Kidney epithelial cell (primary cell): ENCODE measurements at places on chromosomes 13 and 19.

GRCh38 chr19:45607071-45608029 lies 5.3 kb upstream of the GPR4 start:
- DNase-seq, result no peak

GRCh38 chr13:100836711-100837110 lies 162.1 kb upstream of the TMTC4 start:
- DNase-seq, result no peak

- no peak for DNase-seq
Observed at GRCh38 chr19:44644402-44645016, 799 bp downstream of the PVR start.

DNA sequence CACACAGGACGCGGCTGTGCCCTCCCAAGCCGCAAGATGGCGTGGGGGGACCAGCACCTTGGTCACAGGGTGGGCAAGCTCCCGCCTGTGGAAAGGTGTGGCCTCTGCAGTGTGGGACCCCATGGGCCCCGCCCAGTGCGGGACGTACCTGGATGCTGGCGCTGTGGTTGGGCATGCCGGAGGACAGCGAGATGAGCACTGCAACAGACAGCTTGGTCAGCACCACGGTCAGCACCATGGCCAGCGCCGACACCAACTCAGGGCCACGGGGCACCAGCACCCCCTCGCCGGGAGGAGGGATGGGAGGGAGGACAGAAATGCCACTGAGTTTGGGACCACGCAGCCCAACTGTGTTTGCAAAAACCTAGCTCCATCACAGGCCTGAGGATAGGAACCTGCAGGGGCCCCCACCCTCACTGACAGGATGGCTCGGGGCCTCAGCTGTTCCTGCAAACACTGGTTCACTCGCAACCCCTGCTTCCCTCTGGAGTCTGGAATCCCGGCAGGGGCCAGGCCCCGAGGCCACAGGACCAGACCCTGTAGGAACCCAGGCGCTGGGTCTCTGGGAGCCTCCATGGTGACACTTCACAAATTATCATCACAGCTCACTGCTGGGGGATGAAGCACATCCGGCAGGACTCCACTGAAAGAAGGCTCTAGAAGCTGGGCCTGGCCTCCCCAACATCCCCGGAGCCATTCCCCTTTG lies 27.1 kb downstream of the IZUMO4 start:
- no peak for DNase-seq

- DNase-seq, result no peak
Observed at GRCh38 chr13:111547726-111548273, 227.4 kb downstream of the TEX29 start.
